ENCODE measurements at places on chromosomes 11 and 22.

DNA sequence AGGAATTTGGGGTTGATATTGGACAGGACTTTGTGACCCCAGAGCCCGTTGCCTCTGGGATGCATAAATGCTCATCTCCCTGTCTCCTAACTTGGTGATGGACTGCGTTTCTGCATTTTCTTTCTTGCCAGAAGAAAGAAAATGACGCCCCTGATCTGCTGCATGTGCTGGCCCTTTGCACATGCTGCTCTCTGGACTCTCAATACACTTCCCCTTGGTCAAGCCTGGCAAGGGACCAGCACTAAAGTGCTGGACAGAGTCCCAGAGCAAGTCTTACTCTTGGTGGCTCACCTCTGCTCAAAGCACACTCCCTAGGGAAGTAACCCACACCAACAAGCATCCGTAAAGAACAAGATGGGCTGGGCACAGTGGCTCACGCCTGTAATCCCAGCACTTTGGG is 40.7 kb downstream of the MYH9 start:
- no peak for DNase-seq

GRCh38 chr11:116731097-116731761 is 41.6 kb downstream of the BUD13 start:
- no peak for DNase-seq

GRCh38 chr11:843086-843734 is 558 bp downstream of the TSPAN4 start:
- DNase-seq: no peak

DNA sequence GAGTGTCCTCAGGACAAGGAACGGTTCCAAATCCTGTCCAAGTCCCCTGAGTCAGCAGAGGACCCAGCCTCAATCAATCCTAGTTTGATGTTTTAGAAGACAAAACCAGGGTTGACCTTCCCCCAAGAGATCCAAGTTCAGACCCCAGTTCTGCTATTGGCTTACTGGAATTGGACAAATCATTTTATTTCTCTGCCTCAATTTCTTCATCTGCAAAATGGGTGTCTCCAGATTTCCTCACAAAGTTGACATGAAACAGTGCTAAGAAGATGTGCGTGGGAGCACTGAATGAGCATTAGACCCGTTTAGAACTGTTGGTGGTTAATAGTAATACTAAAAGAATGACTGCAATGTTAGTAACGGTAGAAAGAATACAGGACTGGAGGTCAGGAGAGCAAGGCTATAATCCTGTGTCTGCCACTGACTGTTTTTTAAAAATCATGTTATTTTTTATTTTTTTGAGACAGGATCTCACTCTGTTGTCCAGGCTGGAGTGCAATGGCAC is 32.8 kb upstream of the SCUBE1 start:
- no peak for DNase-seq

GRCh38 chr22:39556970-39557841 is 13.3 kb upstream of the CACNA1I start:
- no peak for DNase-seq

GRCh38 chr22:36022162-36022561 is 6.5 kb downstream of the RBFOX2 start:
- DNase-seq: no peak

DNA sequence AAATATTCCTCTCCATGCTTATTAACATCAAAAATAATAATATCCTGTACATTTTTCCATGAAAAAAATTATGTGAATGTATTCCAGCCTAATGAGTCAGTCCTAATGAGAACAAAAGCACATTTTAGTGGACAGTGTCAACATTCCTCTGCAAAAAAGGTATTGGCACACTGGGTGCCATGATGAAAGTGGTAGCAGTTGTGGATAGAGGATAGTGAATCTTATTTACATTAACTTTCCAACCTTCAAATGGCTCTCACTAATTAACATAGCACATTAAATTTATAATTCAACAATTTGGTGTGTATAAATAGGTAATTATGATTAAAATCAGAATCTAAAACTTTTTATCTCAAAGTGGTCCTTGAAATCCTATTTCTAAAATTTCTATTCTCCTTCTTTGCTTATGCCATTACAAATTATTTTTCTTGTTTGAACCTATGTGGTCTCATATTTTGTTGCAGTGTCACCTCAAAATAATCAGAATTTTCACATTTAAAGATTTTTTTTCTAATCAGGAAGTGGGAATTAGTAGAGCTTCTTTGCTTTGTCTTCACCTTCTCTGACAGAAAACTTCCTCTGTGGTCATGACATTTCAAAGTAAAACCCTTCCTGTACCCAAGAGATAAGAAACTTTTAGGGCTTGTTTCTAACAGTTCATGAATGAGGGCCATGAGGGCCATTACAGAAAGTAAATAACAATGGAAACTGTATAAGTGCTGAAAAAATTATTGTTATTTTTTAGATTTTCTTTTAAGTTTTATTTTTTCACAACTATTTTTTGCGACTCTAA is 18.7 kb downstream of the SOX6 start:
- no peak for DNase-seq

- no peak for DNase-seq
Observed at GRCh38 chr22:21055880-21056319, 10.2 kb downstream of the LRRC74B start.

- no peak for DNase-seq
Observed at GRCh38 chr22:44600207-44600785, 101.7 kb upstream of the PRR5 start.

DNA sequence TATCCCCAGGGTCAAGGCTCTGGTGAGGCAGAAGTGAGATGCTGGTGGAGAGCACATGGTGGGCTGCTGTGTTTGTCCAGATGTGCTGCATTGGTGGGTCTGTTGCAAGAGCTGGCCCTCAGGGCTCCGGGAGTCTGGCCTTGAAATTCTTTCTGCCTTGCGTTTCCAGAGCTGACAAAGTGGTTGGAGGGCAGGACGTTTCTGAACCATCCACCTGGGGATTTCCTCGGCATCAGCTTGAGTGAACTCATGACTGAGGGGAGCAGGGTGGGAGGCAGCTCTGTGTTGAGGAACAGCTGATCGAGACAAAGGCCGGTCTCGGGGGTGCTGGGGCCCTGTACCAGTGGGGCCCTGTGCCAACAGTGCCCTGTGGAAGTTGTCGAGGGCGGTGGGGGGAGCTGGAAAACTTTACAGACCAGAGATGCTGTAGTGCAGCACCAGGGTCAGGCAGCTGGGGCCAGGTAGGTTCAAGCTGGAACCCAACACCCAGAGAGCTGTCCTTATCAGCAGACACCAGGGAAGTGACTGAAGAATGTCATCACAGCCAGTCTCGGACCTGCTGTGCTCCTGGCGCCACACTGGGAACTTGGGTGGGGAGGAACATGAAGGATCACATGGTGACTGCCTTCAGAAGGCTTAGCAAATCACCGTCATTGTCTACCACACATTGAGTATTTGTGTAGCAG is 4.9 kb downstream of the TSKU start:
- DNase-seq: no peak

Measured in epithelial cell of prostate (primary cell).